ENCODE measurements at places on chromosomes 4 and X.

DNA sequence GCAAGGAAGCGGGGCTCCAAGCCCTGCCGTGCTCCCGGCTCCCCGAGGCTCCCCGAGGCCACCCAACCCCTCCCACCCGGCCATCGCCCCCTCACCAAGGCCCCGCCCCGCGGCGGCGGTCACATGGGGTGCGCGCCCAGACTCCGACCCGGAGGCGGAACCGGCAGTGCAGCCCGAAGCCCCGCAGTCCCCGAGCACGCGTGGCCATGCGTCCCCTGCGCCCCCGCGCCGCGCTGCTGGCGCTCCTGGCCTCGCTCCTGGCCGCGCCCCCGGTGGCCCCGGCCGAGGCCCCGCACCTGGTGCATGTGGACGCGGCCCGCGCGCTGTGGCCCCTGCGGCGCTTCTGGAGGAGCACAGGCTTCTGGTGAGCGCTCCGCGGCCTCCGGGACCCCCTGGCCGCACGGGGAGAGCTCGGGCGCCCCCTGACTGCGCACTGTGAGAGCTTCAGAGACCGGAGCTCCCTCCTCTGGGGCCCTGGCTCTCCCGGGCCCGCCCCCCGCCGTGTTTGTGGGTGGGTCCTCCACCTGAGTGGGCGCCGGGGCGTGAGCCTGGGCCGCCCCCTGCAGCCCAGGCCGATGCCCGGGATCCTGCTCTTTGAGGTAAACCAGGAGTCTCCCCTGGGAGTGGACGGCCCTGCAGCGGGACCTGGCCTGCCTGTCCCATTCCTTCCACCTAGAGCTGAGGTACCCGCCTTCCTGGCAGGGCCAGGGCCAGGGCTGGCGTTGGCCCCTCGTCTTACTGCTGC lies at the start of gene IDUA:
TSS of gene IDUA (plus strand) at position 166 of the 745 bp plus-strand sequence. CDS start at position 207, 41 bp downstream.
- DNase-seq = no peak

DNA sequence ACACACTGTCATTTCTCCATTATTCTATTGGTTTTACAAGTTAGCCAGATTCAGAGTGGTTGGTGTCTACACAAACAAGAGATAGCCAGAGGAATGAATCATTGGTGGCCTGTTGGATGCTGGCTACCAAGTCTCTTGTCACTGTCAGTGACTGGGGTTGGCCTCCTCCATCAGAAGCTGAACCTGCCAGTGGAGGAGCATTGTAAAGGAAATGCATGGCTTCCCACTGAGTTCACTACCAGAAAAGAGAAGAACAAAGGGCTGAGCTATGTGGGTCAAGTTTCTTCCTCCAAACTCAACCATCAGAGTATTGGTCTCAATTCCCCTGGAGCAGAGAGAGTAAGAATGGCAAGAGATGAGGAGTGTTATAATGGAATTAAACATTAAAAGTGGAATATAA lies 26.5 kb upstream of the ANKRD50 start:
- DNase-seq = peak; percentile 13

GRCh38 chrX:153908219-153908860 lies 3.9 kb downstream of the AVPR2 start:
- no peak for DNase-seq

DNA sequence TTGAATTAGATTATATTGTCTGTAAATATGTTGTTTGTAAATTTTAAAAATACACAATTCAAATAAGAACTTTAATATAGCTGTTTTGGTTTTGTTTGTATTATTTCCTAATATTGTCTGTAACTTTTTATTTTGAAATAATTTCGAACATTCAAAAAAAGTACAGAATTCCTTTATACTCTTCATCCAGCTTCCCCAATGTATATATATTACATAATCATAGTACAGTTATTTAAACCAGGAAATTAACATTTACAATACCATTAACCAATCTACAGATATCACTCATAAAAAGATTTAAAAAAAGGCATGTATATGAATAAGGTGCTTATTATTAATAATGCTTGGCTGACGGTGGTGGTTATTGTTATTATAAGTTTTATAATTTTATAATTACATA lies 84.1 kb downstream of the LRBA start:
- DNase-seq = no peak

DNA sequence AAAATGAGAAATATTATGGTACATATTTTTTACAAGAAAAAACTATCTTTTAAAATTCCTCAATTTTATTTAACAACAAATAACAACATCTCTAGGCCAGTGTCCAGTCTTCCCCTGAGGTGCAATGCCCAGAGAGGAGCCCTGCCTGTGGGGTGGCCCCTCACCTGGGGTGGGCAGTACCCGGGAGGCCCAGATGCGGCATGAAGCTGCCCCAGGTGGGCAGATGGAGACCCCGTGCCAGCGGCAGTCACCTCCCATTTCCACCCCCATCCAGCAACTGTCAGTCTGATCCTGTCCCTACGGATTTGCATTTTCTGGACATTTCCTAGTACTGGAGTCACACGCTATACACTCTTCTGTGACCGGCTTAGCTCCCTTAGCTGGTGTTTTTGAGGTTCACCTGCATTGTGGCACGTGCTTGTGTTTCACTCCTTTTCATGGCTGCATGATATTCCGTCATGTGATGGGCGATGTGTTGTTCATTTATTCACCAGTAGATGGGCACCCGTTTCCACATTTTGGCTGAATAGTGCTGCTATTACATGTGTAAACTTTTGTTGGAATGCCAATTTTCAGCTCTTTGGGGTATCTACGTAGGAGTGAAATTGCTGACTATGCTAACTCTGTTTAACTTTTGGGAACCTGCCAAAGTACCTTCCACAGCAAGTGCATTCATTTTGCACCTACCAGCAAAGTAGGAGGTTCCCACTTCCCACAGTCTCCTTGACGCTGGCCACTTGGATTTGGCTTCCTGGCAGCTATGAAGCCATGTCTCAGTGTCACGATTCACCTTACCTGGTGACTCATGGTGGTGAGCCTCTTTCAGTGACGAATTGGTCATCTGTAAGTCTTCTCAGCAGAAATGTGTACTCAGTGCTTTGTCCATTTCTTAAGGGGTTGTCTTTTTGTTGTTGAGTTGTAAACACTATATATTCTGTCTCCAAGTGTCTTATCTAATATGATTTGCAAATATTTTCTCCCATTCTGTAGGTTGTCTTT lies 11.7 kb upstream of the MAEA start:
- no peak for DNase-seq

- DNase-seq = no peak
Measured at GRCh38 chrX:23118890-23119527, 119.2 kb downstream of the DDX53 start.
